ENCODE measurements at places on chromosomes 1 and 21.
A peak's percentile ranks its signal among the peaks of the same experiment; 100 is the strongest.

- H3K36me3 ChIP-seq: no peaks in the 10 kb centered on the region
- H3K27ac ChIP-seq: no peak overlapping the region
- peaks cover 5% of the 10 kb centered on the region for H3K4me1 ChIP-seq
- DNase-seq: no peak
These were observed 145.2 kb downstream of the TNR start for GRCh38 chr1:175597969-175598765.

DNA sequence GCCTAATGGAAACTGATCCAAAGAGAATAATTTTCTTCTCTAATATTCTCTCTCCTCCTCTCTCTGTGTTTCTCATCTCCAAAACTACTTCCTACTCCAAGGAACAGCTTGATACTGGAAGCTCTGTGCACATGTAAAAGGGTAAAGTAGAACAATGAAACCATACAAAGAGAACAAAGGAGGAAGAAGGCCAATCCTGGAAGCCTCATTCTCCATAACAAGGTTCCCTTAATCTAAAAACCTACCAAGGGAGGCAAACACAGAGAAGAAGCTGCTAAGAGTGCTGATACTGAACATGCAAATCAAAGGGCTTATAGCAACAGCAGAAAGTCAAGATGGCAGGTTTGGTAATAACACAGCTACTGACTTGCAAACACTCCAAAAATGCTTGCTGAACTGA is 44.4 kb downstream of the SIPA1L2 start:
- no peak overlapping the region for H3K4me3 ChIP-seq
- H3K36me3 ChIP-seq: no peaks in the 10 kb centered on the region
- no peak for DNase-seq

DNA sequence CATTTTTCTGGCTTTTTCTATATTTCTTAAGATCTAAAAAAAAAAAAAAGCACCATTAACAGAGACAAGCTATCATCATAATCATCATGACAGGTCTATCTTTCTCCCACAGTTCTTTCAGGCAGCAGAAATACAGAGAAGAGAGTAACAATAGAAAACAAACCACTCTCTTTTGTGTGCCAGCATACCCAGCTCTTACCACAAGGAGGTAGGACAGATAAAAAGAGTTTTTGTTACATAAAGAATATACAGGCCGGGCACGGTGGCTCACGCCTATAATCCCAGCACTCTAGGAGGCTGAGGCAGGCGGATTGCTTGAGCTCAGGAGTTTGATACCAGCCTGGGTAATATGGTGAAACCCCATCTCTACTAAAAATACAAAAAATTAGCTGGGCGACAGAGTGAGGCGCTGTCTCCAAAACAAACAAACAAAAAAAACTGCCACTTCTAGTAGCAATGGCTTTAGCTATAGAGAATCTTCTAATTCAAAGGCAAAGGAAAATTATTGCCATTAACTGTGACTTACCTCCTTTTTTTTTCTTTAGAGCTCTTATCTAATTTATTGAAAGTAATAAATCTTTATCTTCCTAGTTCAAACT is 39.7 kb downstream of the ANKRD13C start:
- H3K27me3 ChIP-seq: no peaks in the 10 kb centered on the region
- no peak overlapping the region for H3K4me3 ChIP-seq
- no peaks in the 10 kb centered on the region for H3K36me3 ChIP-seq
- no peaks in the 10 kb centered on the region for H3K4me1 ChIP-seq
- H3K27ac ChIP-seq: no peak overlapping the region

- DNase-seq: no peak
- H3K36me3 ChIP-seq: no peaks in the 10 kb centered on the region
- no peaks in the 10 kb centered on the region for H3K27me3 ChIP-seq
- no peak overlapping the region for H3K4me3 ChIP-seq
These were observed 28.8 kb upstream of the RERE start for GRCh38 chr1:8846263-8846662.

DNA sequence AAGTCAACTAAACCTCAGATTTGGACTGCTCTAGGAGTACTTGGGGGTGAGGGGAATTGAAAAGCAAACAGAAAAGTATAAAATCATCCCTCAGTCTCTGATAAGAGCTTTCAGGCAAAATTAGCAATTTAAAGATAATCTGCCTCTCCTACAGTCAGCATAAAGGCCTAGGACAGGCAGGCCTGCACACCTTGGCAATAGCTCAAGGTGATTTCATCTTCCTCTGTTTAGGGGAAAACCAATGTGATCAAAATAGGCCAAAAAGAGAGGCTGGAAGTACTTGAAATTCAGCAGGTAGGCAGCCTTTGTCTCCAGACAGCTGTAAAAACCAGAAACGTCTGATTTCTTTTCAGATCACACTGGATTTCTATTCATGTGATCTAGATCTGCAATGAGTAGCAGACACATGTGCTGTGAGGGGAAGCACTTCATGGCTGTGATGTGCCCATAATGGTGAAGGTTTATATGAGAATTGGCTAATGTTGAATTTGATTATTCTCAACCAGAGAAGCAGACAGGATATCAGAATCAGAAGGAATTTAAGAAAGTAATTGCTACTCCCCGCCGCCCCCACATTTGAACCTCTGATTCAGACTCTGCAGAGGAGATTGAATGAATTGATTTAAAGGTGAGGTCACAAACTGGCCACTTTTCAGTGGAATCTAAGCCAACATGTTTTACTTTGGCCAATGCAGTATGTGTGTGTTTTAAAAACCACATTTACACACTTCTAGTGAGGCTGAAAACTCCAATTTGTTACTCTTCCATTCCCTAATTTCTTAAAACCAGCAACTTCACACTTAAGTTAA is 45.8 kb upstream of the DNASE2B start:
- H3K36me3 ChIP-seq: no peaks in the 10 kb centered on the region
- DNase-seq: no peak
- peaks cover 7% of the 10 kb centered on the region for H3K4me1 ChIP-seq
- no peak overlapping the region for H3K27ac ChIP-seq

GRCh38 chr1:25089772-25090171 is 142.5 kb downstream of the SYF2 start:
- H3K4me3 ChIP-seq: no peak overlapping the region
- no peaks in the 10 kb centered on the region for H3K4me1 ChIP-seq
- no peak for DNase-seq
- no peak overlapping the region for H3K27ac ChIP-seq

GRCh38 chr1:192566657-192567056 is 8.9 kb upstream of the RGS1 start:
- no peaks in the 10 kb centered on the region for H3K27me3 ChIP-seq
- no peaks in the 10 kb centered on the region for H3K36me3 ChIP-seq
- no peak for DNase-seq

DNA sequence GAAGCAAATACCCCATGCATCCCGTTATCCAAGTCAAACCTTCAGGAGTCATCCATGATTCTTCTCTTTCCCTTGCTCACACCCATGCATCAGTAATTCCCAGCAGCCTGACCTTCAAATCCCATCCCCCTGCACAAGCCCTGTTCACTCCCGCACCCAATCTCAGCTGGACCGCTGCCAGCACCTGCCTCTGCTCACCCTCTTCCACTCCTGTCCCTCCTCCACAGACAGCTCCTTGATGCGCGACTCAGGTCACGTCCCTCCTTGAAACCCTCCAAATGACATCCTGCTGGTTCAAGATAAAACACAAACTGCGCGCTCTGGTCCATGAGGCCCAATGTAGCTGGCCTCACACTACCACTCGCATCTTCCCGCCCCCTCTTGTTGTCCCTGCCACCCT is 43.4 kb upstream of the MPZL1 start:
- H3K36me3 ChIP-seq: no peaks in the 10 kb centered on the region
- H3K27me3 ChIP-seq: no peaks in the 10 kb centered on the region
- H3K27ac ChIP-seq: peak overlapping the region; percentile 92
- H3K4me3 ChIP-seq: no peak overlapping the region

- H3K27ac ChIP-seq: no peak overlapping the region
- H3K4me1 ChIP-seq: no peaks in the 10 kb centered on the region
- H3K27me3 ChIP-seq: no peaks in the 10 kb centered on the region
- DNase-seq: no peak
- no peak overlapping the region for H3K4me3 ChIP-seq
These were observed 27.5 kb downstream of the TFAP2E start for GRCh38 chr1:35600593-35600992.

- no peak overlapping the region for H3K4me3 ChIP-seq
- H3K4me1 ChIP-seq: peaks cover 10% of the 10 kb centered on the region
- no peaks in the 10 kb centered on the region for H3K36me3 ChIP-seq
These were observed 2.5 kb upstream of the TAF13 start for GRCh38 chr1:109078317-109078716.

DNA sequence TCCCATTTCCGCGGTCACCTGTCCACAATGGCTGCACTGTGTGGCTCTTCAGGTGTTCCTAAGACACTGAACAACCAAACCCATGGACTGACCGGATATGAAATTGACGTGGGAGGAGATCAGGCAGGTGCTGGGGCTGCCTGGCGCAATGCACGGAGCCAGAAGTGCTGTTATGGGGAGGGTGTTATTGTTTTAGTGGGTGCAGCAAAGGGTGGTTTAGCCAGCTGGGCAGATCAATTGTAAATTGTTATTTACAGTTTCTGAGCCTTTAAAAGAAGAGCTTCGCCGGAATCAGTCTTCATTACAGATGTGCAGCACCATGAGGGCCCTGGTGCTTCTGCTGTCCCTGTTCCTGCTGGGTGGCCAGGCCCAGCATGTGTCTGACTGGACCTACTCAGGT is at the start of gene CA6:
Gene CA6, plus strand, starts transcription at position 301 of the 400 bp plus-strand sequence. Its CDS starts 19 bp downstream, at position 320.
- H3K27me3 ChIP-seq: no peaks in the 10 kb centered on the region
- H3K4me1 ChIP-seq: no peaks in the 10 kb centered on the region
- no peak for DNase-seq
- no peak within 1 kb of the TSS for H3K4me3 ChIP-seq

GRCh38 chr1:99546432-99547416 is 99.2 kb upstream of the PALMD start:
- H3K36me3 ChIP-seq: no peaks in the 10 kb centered on the region
- no peak overlapping the region for H3K27ac ChIP-seq
- no peaks in the 10 kb centered on the region for H3K27me3 ChIP-seq
- H3K4me3 ChIP-seq: no peak overlapping the region
- DNase-seq: no peak

DNA sequence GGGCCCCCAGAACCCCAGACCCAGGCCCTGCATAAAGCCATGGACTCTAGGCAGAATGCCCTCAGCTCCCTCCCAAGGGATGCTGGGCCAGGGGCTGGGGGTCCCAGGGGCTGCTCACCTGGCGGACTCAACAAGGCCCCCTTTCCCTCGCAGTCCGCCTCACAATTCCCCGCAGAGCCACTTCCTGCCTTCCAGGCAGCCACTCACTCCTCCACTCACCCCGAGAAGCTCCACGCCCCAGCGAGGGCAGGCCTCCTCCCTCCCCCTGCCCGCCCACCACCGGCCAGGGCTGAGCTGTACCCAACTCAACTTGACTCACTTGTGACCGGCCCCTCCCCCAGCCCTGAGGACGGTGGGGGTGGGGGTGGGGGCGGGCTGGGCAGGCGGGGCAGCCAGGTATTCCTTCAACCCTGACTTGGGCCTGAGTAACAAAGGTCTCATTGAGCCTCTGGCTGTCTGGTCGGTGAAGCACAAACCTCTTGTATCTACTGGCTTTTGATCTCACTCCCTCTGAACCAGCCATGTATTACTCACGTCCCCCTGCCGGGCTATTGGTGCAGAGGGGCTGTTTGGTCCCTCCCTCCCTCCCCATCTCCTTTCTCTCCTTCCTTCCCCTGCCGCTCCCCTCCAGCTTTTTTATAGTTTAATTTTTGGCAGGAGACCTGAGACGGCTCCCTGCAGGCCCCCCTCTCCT is 5.9 kb downstream of the BLACAT1 start:
- DNase-seq: no peak
- no peak overlapping the region for H3K4me3 ChIP-seq
- no peaks in the 10 kb centered on the region for H3K36me3 ChIP-seq
- peaks cover 23% of the 10 kb centered on the region for H3K27me3 ChIP-seq
- H3K4me1 ChIP-seq: peaks cover 3% of the 10 kb centered on the region
- H3K27ac ChIP-seq: no peak overlapping the region

DNA sequence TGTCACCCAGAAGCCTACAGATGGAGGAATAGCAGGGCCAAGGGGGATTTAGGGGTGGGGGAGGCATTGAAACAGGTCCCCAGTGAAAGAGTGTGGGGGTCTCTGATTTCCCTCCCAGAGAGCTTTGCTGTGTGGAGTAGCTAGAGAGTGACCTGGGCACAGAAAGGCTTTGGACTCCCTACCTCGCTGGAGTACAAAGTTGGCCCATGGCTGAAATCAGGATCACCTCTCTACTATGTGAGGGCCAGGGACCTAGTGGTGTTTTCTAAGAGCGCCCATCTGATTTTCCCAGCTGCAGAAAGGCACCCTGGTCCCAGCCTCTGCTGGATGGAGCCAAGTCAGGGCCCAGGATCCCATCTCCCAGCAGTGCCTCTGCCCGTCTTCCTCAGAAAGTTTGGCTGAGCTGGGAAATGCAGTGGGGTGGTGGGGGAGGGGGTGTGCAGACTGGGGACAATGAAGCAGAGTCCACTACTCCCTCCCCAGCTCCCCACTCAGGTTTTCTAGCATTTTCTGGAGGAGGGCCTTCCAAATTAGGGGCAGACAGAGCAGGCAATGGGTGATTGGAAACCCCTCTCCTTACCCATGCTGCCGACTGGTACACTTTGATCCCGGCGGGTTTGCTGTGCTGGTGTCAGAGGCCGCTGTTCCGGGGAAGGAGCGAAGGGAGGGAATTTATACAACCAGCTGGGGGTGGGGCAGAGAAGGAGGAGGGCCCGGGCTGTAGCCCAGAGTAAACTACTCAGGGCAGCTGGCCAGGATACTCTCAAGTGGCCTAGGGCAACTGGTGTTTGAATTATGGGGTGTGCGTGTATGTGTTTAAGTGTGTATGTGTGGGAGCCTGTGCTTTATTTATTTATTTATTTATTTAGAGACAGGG is at the start of gene SELENBP1:
Gene SELENBP1, minus strand, starts transcription at position 648 of the 877 bp plus-strand sequence. Its CDS starts 64 bp downstream, at position 584.
- DNase-seq: peak; percentile 74
- peaks cover 4% of the 10 kb centered on the region for H3K36me3 ChIP-seq
- H3K4me1 ChIP-seq: peaks cover 54% of the 10 kb centered on the region
- H3K4me3 ChIP-seq: peak within 1 kb of the TSS; percentile 53
- H3K27ac ChIP-seq: peak within 1 kb of the TSS; percentile 82
- no peaks in the 10 kb centered on the region for H3K27me3 ChIP-seq

- H3K27me3 ChIP-seq: peaks cover 2% of the 10 kb centered on the region
- no peak overlapping the region for H3K4me3 ChIP-seq
- no peak overlapping the region for H3K27ac ChIP-seq
- H3K4me1 ChIP-seq: peaks cover 2% of the 10 kb centered on the region
- no peak for DNase-seq
- H3K36me3 ChIP-seq: no peaks in the 10 kb centered on the region
These were observed 5.4 kb upstream of the RPS6KA1 start for GRCh38 chr1:26524181-26524580.

DNA sequence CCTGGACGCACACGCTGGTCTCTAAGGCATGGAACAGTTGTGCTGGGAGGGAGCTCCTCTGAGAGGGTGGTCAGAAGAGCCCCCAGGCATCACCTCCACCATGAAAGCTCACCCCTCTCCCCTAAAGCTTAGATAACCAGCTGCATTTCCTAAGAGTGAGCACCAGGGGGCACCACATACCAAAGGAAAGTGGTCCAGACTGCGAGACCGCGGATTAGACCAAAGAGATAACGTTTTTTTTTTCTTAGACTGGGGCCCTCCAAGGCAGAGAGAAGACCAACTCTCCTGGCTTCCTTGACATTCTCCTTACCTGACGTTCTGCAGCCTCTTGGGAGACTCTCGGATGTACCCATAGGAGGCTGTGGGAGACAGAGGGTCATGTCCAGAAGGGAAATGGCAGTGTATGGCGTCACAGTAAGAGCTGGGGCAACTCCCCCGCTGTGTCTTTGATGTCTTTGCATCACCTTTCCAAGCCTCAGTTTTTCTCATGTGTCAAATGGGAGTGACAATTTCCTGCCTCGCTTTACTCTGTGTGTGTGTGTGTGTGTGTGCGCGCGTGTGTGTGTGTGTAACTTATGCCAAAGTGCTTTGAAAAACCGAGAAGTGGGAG is 12.3 kb upstream of the IFNLR1 start:
- no peak overlapping the region for H3K27ac ChIP-seq
- DNase-seq: peak; percentile 13
- H3K36me3 ChIP-seq: no peaks in the 10 kb centered on the region
- peaks cover 3% of the 10 kb centered on the region for H3K4me1 ChIP-seq
- H3K27me3 ChIP-seq: no peaks in the 10 kb centered on the region
- no peak overlapping the region for H3K4me3 ChIP-seq
